ENCODE measurements at places on chromosomes 3 and 15.
A peak's percentile ranks its signal among the peaks of the same experiment; 100 is the strongest.

GRCh38 chr15:87672309-87673288 is 583.9 kb downstream of the NTRK3 start:
- no peak for DNase-seq

DNA sequence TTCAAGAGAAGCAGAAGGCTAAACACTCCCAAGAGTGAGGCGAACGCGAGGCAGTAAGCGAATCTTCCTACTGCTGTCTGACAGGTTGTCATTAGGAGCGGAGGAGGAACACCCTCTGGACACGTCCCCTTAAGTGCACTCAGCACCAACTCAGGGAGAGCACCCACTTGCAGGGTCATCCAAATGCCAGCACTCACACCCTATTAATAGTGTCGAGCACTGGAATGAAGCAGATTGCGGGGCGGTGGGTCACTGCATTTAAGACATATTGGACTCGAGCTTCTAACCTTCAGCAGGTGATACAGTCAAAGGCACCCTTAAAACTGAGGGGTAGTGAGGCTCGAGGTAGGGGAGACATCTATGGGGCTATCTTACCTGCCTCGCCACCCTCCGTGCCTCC is 28.7 kb downstream of the SH3BP5 start:
- no peak for DNase-seq

DNA sequence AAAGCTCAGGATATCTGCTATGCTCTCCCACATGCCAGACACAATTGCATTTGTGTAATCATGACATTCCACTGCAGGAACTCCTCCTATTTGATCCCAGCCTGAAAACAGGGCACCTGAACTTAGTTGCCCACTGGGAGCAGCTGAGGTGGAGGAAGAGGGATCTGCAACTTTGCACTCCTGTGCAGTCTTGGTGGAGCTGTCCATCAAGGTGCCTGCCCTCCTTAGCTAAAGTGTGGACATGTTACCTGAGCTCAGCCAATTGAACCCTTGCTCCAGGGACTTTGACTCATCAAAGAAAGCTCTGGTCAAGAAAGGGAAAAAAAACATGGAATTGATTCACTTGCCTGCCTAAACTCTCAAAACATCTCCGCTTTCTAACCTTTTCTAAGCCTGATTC is 33.3 kb upstream of the TUBGCP5 start:
- no peak for DNase-seq

- peak; percentile 45 for DNase-seq
Measured at GRCh38 chr15:73927476-73928240, 1.4 kb downstream of the LOXL1 start.

DNA sequence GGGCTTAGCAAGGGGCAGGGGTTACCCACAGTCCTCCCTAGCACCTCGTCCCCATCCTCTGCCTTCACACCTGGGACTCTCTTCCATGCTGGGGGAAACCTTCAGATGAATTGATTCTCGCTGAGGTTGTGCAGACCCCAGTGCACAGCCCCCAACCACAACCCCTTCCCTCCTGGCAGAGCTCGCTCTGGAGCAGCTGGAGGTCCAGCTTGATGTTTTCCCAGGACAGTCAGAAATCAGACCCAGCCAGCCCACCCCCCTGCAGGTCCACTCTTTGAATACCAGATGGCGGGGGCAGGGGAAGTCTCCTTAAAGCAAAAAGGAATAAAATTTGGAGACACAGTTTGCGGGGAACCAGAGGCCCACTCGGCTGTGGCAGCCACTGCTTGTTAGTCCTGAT is 234.4 kb downstream of the XXYLT1 start:
- no peak for DNase-seq

DNA sequence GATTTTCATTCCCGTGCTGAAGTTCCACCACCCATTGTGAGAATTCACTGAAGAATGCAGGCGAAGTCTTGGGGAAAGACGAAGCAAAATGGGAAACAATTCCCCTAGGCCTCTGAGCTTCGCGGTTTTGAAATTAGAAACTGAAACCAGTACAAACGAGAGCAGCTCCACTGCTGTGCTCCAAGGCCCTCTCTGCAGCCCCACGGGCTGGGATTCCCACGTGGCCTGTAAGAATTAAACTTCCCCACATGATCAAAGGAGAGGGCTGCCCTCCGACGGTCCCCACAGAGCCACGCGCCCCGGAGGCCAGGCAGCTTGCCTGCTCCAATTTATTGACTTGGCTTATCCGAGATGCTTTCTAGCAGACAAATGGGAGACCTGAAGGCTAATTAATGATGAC is 144.0 kb downstream of the GREM1 start:
- no peak for DNase-seq

DNA sequence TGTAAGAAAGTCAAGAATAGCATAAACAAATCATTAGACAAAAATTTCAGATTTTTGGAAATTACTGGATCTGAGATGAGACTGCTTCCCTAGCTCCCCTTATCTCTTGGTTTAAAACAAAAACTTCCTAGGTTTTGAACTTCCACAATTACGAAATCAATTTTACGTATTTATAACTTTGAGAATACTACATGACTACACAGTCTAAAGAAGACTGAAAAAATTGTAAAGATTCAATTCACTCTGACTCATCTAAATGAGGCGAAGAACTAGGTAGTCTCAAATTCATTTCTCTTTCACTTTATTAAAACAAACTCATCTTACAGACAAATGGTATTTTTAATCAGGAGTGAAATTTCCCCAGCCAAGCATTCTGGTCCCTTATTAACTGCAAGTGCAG is 10.3 kb downstream of the CCDC54 start:
- no peak for DNase-seq

DNA sequence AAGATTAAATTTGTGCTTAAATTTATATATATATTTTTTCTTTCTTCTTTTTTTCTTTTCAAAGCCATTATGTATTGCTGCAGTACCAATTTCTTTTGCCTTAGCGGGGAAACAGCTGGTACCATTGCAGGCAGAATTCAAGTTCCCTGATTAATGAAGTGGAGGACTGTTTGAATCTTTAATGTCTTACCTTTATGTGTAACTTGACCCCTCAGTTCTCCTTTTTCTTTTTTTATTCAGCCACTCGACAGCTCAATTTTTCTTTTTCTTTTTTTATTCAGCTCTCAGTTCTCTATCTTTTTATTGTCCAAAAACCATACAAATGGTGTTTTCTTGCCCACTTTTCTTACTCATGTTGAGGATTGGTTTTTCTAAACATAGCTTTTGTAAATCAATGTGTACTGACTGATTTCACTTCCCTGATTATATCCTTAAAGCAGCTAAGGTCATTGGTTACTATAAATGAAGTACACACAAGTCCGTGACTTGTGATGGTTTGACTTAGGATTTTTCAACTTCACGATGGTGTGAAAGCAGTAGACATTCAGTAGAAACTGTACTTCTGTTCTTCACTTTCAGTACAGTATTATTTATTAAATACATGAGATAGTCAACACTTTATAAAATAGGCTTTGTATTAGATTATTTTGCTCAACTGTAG is 22.8 kb downstream of the ATP2C1 start:
- DNase-seq, result no peak

DNA sequence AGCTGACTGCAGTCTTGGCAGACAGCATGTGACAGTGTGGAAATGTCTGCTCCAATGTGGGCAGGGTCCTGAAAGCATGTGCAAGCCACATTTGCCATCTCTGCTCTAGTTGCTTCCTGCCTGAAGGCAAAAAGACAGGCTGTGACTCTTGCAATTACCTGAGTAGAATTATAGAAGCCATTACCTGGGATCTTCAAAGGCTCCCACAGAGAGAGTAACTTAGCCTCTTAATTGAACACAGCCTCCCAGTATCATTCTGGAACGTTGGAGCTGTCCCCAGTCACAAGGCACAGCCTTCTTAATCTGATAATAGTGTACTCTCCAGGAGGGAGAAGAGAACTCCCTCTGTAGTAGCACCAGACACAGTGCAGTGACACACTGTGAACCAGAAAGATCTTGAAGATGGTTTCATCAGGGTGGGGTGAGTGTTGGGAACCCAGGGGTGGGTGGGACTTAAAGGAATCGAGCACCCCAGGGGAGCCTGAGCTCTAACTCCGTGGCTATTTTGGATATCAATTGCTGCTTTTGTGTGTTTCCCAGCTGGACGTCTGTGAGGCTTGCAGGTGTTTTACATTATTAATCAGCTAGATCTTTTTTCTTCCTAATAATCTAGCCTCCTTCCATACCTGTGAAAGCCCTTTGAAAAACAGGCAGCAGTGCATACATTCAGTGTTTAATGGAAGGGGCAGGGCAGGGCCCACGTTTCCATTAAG is 40.6 kb upstream of the GLCE start:
- DNase-seq, result no peak

DNA sequence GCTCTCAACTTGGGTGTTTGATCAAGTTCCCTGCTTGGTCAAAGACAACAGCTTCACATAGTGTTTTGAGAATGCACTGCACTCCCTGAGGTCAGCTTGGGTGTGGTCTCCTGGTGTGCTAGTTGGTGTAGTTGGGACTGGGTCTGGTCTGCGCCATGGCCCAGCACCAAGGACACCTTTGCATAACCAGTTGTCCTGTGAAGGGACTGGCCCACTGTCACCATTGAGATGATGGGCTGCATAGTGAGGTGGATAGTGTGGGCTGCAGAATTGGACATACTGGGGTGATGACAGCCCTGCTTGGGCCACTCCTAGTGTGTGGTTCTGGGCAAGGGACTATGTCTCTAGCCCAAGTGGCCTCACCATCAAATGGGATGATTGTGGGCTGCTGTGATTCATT is 9.5 kb downstream of the RPSA start:
- no peak for DNase-seq

GRCh38 chr3:146532406-146532805 is 12.0 kb downstream of the PLSCR1 start:
- no peak for DNase-seq

DNA sequence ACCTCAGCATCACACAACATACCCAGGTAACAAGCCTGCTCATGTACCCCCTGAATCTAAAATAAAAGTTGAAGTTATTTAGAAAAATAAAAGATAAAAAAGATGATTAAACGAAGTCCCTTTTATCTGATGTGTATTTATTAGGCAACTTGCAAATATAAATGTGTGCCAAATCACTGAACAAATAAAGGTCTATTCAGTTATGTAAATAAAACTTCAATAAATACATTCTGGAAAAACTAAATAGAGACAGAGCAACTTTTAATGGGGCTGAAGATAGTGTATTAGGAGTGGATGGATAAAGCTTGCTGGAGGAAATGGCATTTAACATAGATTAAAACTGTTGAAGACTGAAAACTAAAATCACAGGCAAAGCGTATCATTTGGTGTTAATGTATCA is 678.0 kb upstream of the GRM7 start:
- no peak for DNase-seq

GRCh38 chr3:107242579-107242978 is 134.7 kb upstream of the CCDC54 start:
- DNase-seq, result no peak

GRCh38 chr3:13533885-13534301 is 15.0 kb upstream of the FBLN2 start:
- DNase-seq, result no peak

DNA sequence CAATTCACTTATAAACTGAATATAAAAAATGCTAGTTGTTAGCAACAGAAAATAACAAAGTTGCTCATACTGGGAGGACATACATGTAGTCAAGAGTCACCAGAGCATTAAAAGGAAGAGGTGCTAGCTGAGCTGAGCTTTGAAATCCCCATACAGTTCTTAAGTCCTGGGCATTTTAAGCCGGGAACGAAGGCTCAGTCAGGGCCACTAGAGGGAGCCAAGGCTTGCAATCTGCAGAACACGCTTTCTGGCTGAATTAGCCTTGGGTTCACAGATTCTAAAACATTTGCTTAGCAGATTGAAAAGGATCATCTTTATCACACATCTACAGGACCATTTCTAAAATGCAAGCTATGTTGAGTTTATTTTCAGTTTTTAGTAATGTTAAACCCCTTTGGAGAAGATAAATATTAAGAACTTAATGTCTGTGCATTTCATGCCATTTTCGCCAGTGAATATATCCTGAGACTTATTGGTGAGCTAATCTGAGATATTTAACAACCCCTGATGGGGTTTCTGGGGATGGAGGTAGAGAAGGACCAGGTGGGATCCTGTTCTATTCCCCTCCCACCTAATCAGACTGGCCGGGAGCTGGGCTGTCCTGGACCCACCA is 26.3 kb upstream of the MNS1 start:
- DNase-seq, result peak; percentile 6

GRCh38 chr3:182078316-182078715 is 366.6 kb downstream of the SOX2 start:
- DNase-seq, result no peak

- no peak for DNase-seq
Measured at GRCh38 chr3:44021651-44022594, 219.8 kb upstream of the TOPAZ1 start.

- DNase-seq, result no peak
Measured at GRCh38 chr3:52513281-52513680, 18.1 kb downstream of the STAB1 start.

DNA sequence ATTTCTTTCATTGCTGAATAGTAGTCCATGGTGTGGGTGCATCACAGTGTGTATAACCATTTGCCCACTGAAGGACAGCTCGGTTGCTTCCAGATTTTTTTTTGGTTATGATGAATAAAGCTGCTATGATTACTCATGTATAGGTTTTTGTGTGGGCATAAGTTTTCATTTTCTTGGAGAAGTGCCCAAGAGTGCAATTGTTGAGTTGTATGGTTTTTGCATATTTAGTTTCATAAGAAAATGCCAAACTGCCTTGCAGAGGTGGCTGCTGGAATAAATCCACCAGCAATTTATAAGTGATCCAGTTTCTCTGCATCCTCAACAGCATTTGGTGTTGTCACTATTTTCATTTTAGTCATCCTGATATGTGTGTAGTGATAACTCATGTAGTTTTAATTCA is 8.4 kb upstream of the SPESP1 start:
- DNase-seq, result no peak

- peak; percentile 10 for DNase-seq
Measured at GRCh38 chr3:187744169-187745151, 808 bp downstream of the BCL6 start.

GRCh38 chr3:196936288-196936687 is 6.0 kb downstream of the NCBP2 start:
- DNase-seq, result no peak

DNA sequence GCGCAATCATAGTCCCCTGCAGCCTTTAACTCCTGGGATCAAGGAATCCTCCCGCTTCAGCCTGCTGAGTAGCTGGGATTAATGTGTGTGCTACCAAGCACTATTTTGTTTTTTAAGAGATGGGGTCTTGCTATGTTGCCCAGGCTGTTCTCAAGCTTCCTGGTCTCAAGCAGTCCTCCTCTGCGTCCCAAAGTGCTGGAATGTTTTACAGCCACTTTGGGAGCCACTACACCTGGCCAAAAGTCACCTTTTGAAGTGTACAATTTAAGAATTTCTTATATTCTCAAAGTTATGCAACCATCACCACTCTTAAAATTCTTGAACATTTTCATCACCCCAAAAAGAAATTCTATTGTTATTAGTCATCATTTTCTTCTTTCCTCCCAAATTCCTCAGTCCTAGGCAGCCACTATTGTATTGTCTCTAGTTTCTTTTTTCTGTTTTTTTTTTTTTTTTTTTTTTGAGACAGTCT is 17.8 kb downstream of the CDV3 start:
- DNase-seq, result no peak

GRCh38 chr15:74716651-74717050 is 8.7 kb downstream of the CYP1A1 start:
- DNase-seq, result no peak
